Aorta (tissue), 5 donors: ENCODE measurements at places on chromosomes 7 and 10. TPM values are rescaled to one million over a fixed set of nuclear protein-coding genes. Genes with fewer than 3 reads are reported as not detected.

GRCh38 chr7:32564542-32564941 is 69.3 kb downstream of the AVL9 start:
- DNase-seq = no peak

GRCh38 chr10:103470761-103471653 is 8.0 kb downstream of the CALHM3 start:
- peak; percentile 78 for DNase-seq

The CADPS2 gene
- total RNA-seq = 23.8 TPM

The RAB19 gene
- not detected for total RNA-seq
